ENCODE measurements at places on chromosomes 7 and 10. TPM values are rescaled to one million over a fixed set of nuclear protein-coding genes. Genes with fewer than 3 reads are reported as not detected.

DNA sequence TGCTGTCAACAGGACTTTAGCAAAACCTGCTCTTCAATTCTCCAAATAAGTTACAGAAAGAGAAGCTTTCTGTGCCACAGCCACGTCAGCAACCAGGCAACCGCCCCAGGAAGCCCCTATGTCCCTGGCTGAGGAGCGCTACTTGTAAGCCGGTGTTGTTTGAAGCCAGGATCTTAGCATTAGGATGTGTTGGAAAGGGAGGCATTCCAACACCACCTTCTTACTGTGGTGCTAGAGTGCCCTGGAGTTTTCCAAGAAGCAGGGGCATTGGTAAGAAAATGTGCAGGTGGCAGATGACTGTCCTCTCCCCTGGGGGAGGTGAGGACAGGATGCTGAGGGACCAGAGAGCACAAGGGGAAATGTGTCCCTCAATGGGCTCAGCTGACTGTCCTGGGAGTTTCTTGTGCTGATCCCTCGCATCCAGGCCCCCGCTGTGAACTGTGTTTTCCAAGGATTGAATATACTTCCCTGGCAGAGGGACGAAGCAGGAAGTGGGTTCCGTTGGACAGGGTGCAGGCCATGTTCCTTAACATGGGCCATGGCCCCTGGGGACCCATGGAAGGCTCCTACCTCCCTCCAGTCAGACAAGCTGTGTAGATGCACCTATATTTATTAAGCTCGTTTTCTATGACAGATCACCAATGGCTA lies 139.6 kb upstream of the GDF10 start:
- H3K4me3 ChIP-seq: no peak overlapping the region
- DNase-seq: no peak
- peaks cover 33% of the 10 kb centered on the region for H3K4me1 ChIP-seq
- peak overlapping the region; percentile 71 for H3K27ac ChIP-seq

PNLIP gene
- not detected for polyA plus RNA-seq

- H3K36me3 ChIP-seq: no peaks in the 10 kb centered on the region
- H3K4me1 ChIP-seq: peaks cover 83% of the 10 kb centered on the region
- no peaks in the 10 kb centered on the region for H3K27me3 ChIP-seq
- peak overlapping the region; percentile 99 for H3K27ac ChIP-seq
These were observed 3.5 kb upstream of the CFAP58 start for GRCh38 chr10:104350127-104350635.

- H3K27ac ChIP-seq: no peak overlapping the region
- no peaks in the 10 kb centered on the region for H3K36me3 ChIP-seq
- H3K4me3 ChIP-seq: no peak overlapping the region
- H3K4me1 ChIP-seq: no peaks in the 10 kb centered on the region
These were observed 101.3 kb downstream of the COL13A1 start for GRCh38 chr10:69902835-69903535.

KIF11 gene
- 0.40 TPM for polyA plus RNA-seq

- H3K27me3 ChIP-seq: peaks cover 4% of the 10 kb centered on the region
- no peak overlapping the region for H3K27ac ChIP-seq
These were observed 44.4 kb upstream of the SMARCD3 start for GRCh38 chr7:151292850-151293249.

DNA sequence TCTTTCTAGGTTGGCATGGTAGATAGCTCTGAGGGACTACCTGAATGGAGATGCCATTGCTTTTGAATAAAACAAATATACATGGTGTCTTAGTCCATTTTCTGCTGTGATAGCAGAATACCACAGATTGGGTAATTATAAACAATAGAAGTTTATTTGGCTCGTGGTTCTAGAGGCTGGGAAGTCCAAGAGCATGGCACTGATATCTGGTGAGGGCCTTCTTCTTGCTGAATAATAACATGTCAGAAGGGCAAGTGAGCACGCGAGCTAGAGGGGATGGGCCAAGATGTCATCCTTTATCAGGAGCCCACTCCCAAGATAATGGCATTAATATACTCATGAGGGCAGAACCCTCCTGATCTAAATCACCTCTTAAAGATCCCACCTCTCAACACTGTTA lies 21.9 kb downstream of the SGPL1 start:
- no peak for DNase-seq
- peaks cover 20% of the 10 kb centered on the region for H3K36me3 ChIP-seq
- H3K27me3 ChIP-seq: no peaks in the 10 kb centered on the region
- H3K27ac ChIP-seq: no peak overlapping the region
- H3K4me3 ChIP-seq: no peak overlapping the region

- H3K4me3 ChIP-seq: no peak overlapping the region
- no peak overlapping the region for H3K27ac ChIP-seq
- H3K4me1 ChIP-seq: no peaks in the 10 kb centered on the region
- no peaks in the 10 kb centered on the region for H3K27me3 ChIP-seq
- peak; percentile 66 for DNase-seq
These were observed 21.0 kb upstream of the ABI1 start for GRCh38 chr10:26881600-26882331.

- H3K27me3 ChIP-seq: no peaks in the 10 kb centered on the region
- no peak for DNase-seq
- no peak overlapping the region for H3K4me3 ChIP-seq
- no peak overlapping the region for H3K27ac ChIP-seq
- no peaks in the 10 kb centered on the region for H3K4me1 ChIP-seq
These were observed 420.7 kb upstream of the LRRTM3 start for GRCh38 chr10:66505003-66505657.

PTF1A gene
- polyA plus RNA-seq: not detected

GRCh38 chr7:151951672-151952338 lies 4.4 kb upstream of the GALNTL5 start:
- H3K4me1 ChIP-seq: no peaks in the 10 kb centered on the region
- no peaks in the 10 kb centered on the region for H3K27me3 ChIP-seq
- H3K27ac ChIP-seq: no peak overlapping the region
- DNase-seq: no peak

DNA sequence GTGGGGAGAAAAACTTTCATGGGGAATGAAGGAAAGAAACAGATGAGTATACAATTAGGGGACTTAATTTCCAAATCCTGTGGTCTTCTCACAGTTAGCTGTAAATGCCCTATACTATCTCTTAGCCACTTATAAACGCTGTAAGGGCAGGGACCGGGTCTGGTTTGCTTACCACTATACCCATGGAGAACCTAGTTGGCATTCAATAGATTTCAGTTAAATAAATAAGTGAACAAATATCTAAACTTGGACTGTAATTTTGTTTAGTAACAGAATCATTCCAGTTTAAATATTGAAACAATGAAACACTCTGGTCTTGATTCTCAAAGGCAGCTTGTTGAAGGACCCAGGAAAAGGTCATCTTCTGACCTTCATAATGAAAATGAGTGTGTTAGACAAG lies 158.3 kb downstream of the PLXDC2 start:
- H3K4me1 ChIP-seq: peaks cover 26% of the 10 kb centered on the region
- no peak overlapping the region for H3K27ac ChIP-seq
- DNase-seq: no peak
- no peaks in the 10 kb centered on the region for H3K36me3 ChIP-seq
- no peak overlapping the region for H3K4me3 ChIP-seq

PNLIPRP1 gene
- not detected for polyA plus RNA-seq

PKD1L1 gene
- polyA plus RNA-seq: not detected

DNA sequence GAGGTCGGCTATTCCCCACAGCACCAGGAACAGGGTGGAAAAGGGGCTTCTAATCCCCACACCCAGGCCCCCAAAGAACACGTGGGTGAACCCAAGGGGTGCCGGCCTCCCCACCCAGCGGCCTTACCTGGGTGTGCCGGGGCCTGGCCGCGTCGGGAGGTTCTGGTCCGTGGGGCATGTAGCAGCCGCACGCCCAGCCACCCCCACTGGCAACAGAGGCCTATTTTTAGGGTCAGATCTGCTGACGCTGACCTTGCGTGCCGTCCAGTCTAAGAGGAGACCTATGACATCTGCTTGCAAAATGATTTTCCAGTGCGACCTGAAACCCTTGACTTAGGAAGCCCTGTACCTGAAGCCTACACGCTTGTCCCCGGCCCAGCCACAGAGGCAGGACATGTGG lies 38.0 kb upstream of the SAMD8 start:
- H3K27ac ChIP-seq: no peak overlapping the region
- H3K36me3 ChIP-seq: no peaks in the 10 kb centered on the region
- no peak for DNase-seq
- no peaks in the 10 kb centered on the region for H3K4me1 ChIP-seq
- no peak overlapping the region for H3K4me3 ChIP-seq

CLDN3 gene
- polyA plus RNA-seq: not detected

GRCh38 chr10:126122881-126123280 lies 226.5 kb downstream of the FANK1 start:
- H3K27ac ChIP-seq: no peak overlapping the region
- H3K4me3 ChIP-seq: no peak overlapping the region
- H3K27me3 ChIP-seq: no peaks in the 10 kb centered on the region

DNA sequence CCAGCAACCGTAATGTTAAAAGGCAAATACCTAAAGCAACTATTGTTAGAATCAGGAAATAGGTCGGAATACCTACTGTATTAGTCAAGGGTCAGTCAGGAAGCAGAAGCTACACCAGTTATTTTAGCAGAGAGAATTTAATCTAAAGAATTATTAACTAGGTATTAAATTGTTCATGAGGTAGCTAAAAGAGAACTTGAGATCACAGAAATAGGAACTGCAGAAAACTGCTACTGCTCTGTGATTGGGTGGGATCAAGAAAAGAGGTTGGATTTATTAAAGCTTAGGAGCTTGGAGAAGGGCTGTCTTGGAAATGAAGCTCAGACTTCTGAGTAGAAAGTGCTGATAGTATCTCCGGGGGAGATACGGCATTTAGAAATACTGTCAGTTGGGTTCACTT lies 20.0 kb upstream of the ZNF438 start:
- H3K27me3 ChIP-seq: no peaks in the 10 kb centered on the region
- no peak overlapping the region for H3K4me3 ChIP-seq
- no peaks in the 10 kb centered on the region for H3K4me1 ChIP-seq
- no peak overlapping the region for H3K27ac ChIP-seq

- H3K27ac ChIP-seq: no peak overlapping the region
- DNase-seq: no peak
- no peak overlapping the region for H3K4me3 ChIP-seq
- peaks cover 51% of the 10 kb centered on the region for H3K36me3 ChIP-seq
- H3K27me3 ChIP-seq: no peaks in the 10 kb centered on the region
These were observed 5.4 kb downstream of the PPIA start for GRCh38 chr7:44801890-44802289.

DNA sequence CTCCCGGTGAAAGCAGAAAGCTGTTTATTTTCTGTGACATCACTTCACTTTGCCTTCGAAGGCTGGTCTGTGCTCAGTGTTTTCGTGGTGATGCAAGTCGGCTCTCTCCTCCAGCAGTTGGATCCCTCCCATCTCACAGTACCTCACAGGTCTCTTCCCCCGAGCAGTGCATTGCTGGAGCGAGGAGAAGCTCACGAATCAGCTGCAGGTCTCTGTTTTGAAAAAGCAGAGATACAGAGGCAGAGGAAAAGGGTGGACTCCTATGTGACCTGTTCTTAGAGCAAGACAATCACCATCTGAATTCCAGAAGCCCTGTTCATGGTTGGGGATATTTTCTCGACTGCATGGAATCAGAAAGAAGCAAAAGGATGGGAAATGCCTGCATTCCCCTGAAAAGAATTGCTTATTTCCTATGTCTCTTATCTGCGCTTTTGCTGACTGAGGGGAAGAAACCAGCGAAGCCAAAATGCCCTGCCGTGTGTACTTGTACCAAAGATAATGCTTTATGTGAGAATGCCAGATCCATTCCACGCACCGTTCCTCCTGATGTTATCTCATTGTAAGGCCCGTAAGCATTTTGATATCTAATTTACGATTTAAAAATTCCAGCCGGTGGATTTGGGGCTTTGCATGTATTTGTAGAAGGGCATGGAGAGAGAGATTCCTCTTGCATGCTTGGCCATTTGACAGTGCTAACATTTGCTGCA lies at the start of gene LGI1:
Gene LGI1 (plus strand): TSS at position 136 of the 707 bp plus-strand sequence. CDS start 209 bp downstream, at position 345.
- H3K4me1 ChIP-seq: no peaks in the 10 kb centered on the region
- no peaks in the 10 kb centered on the region for H3K36me3 ChIP-seq
- no peak within 1 kb of the TSS for H3K27ac ChIP-seq
- peaks cover 56% of the 10 kb centered on the region for H3K27me3 ChIP-seq
- DNase-seq: no peak

GRCh38 chr10:576130-576465 lies 113.4 kb downstream of the DIP2C start:
- no peaks in the 10 kb centered on the region for H3K4me1 ChIP-seq
- no peaks in the 10 kb centered on the region for H3K36me3 ChIP-seq
- DNase-seq: no peak
- no peaks in the 10 kb centered on the region for H3K27me3 ChIP-seq

LRRN3 gene
- polyA plus RNA-seq: not detected

DNA sequence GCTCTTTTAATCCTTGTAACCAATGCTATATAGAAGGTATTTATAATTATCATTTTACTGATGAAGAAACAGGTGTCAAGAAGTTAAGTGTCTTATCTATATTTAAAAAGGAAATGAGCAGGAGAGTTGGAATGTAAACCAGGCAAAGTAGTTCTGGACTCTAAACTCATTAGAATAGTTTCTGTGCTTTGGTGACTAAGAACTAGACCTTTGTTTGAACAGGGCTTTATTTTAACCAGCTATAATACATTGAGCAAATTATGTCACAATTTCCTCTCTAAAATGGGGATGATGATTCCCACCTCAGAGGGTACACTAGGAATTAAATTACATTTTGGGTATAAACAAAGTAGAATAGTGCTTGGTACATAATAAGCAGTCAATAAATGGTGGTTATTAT lies 236.0 kb downstream of the MAGI2 start:
- DNase-seq: no peak
- H3K4me3 ChIP-seq: no peak overlapping the region
- H3K4me1 ChIP-seq: no peaks in the 10 kb centered on the region
- H3K27ac ChIP-seq: no peak overlapping the region
- H3K36me3 ChIP-seq: no peaks in the 10 kb centered on the region

GRCh38 chr10:34473174-34474008 lies 341.7 kb downstream of the PARD3 start:
- no peaks in the 10 kb centered on the region for H3K36me3 ChIP-seq
- DNase-seq: no peak
- no peaks in the 10 kb centered on the region for H3K27me3 ChIP-seq
- no peak overlapping the region for H3K27ac ChIP-seq
- H3K4me3 ChIP-seq: no peak overlapping the region

GRCh38 chr7:102454468-102454867 lies 10.2 kb downstream of the ALKBH4 start:
- no peak overlapping the region for H3K4me3 ChIP-seq
- H3K27ac ChIP-seq: no peak overlapping the region
- H3K36me3 ChIP-seq: peaks cover 42% of the 10 kb centered on the region
- H3K4me1 ChIP-seq: no peaks in the 10 kb centered on the region
- H3K27me3 ChIP-seq: no peaks in the 10 kb centered on the region

DNA sequence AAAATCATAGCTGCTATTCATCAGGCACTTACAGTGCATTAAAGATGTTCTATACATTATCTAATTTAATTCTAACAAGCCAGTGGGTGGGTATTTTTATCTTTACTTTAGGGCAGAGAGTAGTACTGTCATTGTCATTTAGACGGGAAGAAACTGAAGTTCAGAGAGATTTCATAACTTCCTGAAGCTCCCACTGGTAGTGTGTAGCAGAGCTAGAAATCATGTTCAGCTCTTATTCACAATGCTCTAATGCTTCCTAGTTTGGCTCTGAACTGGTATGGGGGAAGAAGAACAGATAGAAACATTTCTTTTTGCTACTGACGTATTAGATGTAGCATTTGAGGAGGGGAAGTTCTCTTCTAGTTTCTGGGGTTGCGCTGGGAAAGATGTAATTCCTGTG lies 116.7 kb downstream of the CYP26A1 start:
- no peak overlapping the region for H3K4me3 ChIP-seq
- H3K27ac ChIP-seq: peak overlapping the region; percentile 36
- H3K4me1 ChIP-seq: peaks cover 21% of the 10 kb centered on the region
- no peaks in the 10 kb centered on the region for H3K36me3 ChIP-seq
- DNase-seq: peak; percentile 40

DKK1 gene
- polyA plus RNA-seq: not detected

GJD4 gene
- polyA plus RNA-seq: not detected

GRCh38 chr10:1514681-1515080 lies 222.6 kb downstream of the ADARB2 start:
- H3K4me3 ChIP-seq: no peak overlapping the region
- no peaks in the 10 kb centered on the region for H3K4me1 ChIP-seq
- H3K36me3 ChIP-seq: no peaks in the 10 kb centered on the region
- H3K27me3 ChIP-seq: no peaks in the 10 kb centered on the region
